ENCODE measurements at places on chromosomes 2 and 18.

DNA sequence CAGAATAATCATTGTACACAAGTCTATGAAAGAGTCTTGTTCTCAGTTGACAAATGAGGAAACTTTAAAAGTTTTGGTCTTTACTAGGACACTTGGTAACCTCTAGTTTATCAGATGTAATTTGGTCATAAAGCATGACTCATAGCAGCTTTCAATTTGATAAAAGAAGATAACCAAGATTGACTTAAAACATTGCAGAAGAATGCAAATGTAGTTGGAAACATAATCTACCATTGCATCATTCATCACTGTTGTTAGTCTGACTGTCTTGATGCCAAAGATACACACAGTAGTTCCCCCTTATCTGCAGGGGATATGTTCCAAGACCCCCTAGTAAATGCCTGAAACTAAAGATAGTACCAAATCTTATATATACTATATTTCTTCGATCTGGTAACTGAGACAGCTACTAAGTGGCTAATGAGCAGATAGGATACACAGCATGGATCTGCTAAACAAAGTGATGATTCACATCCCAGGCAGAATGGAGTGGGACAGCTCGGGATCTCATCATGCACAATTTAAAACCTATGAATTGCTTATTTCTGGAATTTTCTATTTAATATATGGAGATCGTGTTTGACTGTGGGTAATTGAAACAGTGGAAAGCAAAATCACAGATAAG lies 131.4 kb upstream of the CCDC68 start:
- DNase-seq = peak; percentile 50

DNA sequence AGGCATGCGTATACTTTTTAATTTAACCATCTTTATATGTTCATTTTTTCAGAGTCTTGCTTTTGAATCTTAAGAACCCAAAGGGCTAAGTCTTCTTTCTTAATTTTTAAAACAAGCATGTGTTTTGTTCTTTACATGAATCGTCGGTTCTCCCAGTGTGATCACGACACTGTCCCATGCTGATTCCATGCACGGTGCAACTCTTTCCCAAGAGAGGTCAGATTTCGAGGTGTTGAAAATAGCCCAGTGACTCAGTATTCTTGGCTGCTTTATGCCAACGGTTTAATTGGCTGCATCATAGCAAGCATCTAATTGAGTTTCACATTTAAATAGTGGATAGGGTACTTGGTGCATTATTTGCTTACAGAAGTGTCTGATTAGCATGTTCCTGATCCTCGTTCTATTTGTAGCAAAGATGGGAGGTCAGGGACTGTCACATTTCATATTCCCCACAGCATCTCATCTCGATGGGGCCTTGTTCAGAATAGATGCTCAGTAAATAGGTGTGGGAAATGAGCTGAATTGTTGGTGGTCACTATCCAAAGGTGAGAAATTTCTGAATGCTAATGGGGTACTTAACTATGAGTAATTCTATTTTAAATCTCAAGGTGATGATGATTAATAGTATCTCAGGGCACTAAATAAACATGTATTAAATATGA lies 2.8 kb downstream of the NPAS2 start:
- no peak for DNase-seq

- DNase-seq = no peak
Observed at GRCh38 chr2:47373747-47374146, 29.2 kb upstream of the MSH2 start.

DNA sequence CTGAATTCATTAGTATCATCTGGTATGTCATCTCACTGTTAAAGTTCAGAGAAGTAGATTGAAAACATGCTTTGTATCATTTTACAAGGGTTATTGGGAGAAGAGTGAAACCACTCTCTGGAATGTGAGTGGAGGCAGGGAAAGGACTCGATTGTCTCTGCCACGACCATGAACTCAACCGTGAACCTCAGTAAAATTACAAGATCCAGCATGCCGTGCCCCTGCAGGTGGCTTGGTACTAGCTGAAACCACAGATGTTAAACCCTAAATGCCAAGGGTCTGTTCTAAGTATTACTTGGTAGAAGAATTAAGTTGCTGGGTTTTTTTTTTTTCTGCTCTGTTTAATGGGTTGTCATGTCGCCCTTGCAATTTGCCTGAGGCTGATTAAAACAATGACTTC lies 197.2 kb downstream of the MYO3B start:
- no peak for DNase-seq

GRCh38 chr2:190534310-190535120 lies at the start of gene NEMP2:
Gene NEMP2 (minus strand): TSS chr2:190534722. CDS start chr2:190534655, 67 bp downstream.
- peak; percentile 80 for DNase-seq

DNA sequence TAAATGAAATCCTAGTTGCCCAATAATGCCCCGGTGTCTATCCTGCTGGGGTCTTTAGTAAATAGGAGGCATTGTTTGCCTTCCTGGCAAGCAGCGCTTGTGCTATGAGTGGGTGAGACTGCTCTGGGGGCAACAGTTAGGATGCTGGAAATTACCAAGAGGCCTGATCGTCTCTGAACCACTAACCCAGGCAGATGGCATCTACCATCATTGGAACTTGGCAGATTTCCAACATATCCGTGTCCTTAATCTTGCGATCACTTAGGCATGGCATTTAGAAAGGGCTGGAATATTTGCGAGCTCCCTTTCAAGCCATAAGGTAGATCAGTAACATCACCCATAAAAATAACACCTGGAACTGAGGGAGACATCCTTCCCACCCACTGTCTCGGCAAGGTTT lies 18.8 kb upstream of the SH3RF3 start:
- DNase-seq = no peak

- DNase-seq = no peak
Observed at GRCh38 chr2:182954789-182955188, 83.5 kb downstream of the NCKAP1 start.

DNA sequence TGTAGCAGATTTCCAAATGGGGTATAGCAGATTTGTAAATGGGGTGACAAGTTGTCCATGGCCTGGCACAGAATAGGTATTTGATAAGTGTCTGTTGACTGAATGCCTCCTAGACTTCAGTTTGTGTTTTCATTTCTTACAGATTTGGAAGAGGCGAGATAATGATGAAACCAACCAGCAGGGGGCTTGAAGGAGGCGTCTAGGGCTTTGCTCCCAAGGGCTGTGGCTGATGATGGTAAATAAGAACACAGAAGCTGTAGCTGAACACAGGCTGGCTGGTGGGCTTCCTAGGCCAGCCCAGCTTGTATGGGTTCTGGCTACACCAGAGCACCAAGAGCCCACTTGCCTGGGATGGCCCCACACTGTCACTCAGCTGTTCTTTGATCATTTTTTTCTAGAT lies 19.4 kb downstream of the SFTPB start:
- no peak for DNase-seq

DNA sequence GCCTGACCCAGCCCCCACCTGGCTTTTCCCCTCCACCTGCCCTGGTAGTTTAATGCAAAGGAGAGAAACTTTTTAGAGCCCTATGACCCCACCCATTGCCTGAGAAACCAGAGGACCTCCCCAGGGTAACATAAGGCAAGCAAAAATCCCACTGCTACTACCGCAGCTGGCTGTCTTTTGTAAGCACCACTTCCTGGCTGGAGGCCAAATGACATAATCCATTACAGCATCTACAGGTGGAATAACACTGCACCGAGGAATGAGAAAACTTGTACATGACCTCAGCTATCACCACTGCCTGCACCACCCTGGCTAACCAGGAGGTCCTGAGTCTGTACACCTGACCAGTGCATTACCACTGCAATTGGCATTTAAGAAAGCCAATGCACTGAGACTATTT lies 149.6 kb upstream of the GALNT5 start:
- no peak for DNase-seq

- DNase-seq = no peak
Observed at GRCh38 chr2:25381502-25381901, 39.8 kb upstream of the DNMT3A start.

DNA sequence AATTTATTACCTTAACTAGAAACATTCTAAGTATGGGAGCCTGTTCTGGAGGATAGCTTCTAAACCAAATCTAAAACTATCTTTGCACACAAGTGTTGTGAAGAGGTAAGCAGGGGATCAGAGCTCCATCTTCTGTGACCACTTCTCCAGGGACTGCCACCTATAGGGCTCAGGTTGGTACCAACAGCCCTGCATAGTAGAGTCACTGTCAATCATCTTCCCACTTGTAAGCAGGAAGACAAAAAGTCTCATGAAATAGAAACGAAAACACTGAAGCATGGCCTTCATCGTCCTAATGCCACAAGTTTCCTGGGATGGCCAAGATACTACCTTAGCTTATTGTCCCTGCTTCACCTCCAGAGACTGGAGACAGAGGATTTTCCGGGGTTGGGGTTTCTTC lies 43.8 kb downstream of the KANSL3 start:
- DNase-seq = no peak

GRCh38 chr2:10159086-10159485 lies 36.5 kb downstream of the RRM2 start:
- DNase-seq = no peak

DNA sequence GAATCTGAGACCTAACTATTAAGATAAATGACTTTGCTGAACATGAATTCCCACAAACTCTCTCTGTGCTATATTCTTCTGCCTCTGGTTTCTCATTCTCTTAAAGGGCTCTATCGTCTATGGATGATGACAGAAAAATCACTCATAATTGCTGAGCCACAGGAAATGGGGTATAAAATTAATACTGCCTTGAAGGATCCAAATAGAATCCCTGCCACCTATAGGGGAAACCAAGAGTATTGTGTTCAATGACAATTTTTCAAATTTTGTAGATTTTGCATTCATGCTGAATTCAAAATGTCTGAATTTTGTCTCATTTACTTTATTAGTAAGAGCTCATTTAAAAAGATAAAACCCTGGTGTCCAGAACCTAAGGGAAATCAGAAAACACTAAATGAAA lies 235.8 kb downstream of the RBM43 start:
- no peak for DNase-seq

DNA sequence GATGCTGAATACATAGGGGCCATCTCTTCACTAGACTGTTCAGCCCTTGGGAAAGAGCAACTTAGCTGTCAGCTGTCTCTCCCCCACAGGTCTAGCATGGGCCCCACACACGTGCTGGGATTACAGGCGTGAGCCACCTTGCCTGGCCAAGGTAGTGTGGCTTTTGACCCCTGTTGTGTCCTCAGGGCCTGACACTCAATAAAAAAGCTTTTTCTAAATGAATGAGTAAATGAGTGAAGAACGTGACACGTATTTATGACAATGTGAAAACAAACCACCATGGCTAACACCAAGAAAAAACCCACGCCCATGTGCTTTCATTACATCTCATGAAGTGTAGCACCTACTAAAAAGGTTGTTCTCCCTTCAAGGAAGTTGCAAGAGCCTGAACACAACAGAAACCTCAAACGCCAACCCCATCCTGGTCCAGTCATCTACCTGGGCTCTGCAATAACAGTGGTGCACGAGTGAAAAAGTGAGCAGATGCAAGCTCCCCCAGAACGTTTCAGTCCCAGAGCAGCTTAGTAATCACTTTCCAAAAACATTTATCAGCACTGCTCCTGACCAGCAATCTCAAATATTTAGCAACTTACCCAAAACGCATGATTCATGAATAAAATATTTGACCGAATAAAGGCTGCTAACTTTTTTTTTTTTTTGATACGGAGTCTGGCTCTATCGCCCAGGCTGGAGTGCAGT lies 3.4 kb downstream of the WDFY1 start:
- no peak for DNase-seq

GRCh38 chr2:129794540-129794939 lies 184.9 kb upstream of the RAB6C start:
- DNase-seq = no peak

DNA sequence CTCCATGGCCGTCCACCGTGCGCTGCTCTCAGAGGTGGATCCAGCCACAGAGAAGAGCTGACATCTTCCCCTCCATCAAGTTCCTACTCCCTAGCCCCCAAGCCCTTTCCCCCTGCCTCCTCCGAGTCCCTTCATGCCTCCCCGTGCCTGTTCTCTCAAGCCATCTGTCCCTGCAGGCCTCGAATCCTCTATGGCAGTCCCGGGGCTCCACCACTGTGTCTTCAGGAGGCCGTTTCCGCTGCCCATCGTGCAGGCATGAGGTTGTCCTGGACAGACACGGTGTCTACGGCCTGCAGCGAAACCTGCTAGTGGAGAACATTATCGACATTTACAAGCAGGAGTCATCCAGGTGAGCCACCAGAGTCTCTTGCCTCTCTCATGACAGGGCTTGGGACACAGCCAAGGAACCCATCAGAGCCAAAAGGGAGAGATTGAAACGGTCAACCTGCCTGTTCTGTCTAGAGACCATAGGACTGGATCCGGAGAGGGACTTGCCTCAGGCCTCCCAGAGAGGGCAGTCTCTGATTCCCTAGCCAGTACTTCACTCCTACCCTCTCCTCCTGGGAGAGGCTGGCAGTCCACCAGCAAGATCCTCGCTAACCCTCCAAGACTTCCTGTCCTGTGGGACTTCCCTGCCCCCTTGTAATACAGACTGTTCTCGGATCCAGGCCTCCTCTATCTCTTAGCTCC lies 9.7 kb downstream of the UCN start:
- no peak for DNase-seq

Data from LoVo (cell line).